ENCODE measurements at places on chromosomes 12 and 14. TPM values are rescaled to one million over a fixed set of nuclear protein-coding genes. Genes with fewer than 3 reads are reported as not detected.
A peak's percentile ranks its signal among the peaks of the same experiment; 100 is the strongest.

Gene DDX51
- total RNA-seq: 6.4 TPM

Gene NAA30
- total RNA-seq: 34.6 TPM

Gene RCOR1
- 46.9 TPM for total RNA-seq

Gene RNASE3
- total RNA-seq: not detected

Gene FSCB
- not detected for total RNA-seq

Gene SMCO2
- total RNA-seq: not detected

Gene PTCSC3
- total RNA-seq: not detected

Gene CDCA4
- 33.5 TPM for total RNA-seq

Gene TSHR
- not detected for total RNA-seq

- no peak overlapping the region for H3K4me3 ChIP-seq
- no peaks in the 10 kb centered on the region for H3K27me3 ChIP-seq
- H3K27ac ChIP-seq: no peak overlapping the region
- H3K36me3 ChIP-seq: no peaks in the 10 kb centered on the region
- no peak for DNase-seq
Observed at GRCh38 chr12:67937822-67938221, 51.4 kb upstream of the IFNG-AS1 start.

GRCh38 chr14:22296088-22296487, 292.9 kb downstream of the DAD1 start:
- no peaks in the 10 kb centered on the region for H3K36me3 ChIP-seq
- no peak for DNase-seq
- H3K27ac ChIP-seq: no peak overlapping the region
- no peaks in the 10 kb centered on the region for H3K27me3 ChIP-seq
- H3K4me1 ChIP-seq: no peaks in the 10 kb centered on the region

- H3K27ac ChIP-seq: no peak overlapping the region
- no peaks in the 10 kb centered on the region for H3K4me1 ChIP-seq
- H3K4me3 ChIP-seq: no peak overlapping the region
- DNase-seq: no peak
- no peaks in the 10 kb centered on the region for H3K27me3 ChIP-seq
- no peaks in the 10 kb centered on the region for H3K36me3 ChIP-seq
Observed at GRCh38 chr12:65532764-65533163, 254.3 kb downstream of the MSRB3 start.

- H3K27ac ChIP-seq: no peak overlapping the region
- no peak overlapping the region for H3K4me3 ChIP-seq
- DNase-seq: peak; percentile 75
- peaks cover 6% of the 10 kb centered on the region for H3K4me1 ChIP-seq
- H3K27me3 ChIP-seq: no peaks in the 10 kb centered on the region
Observed at GRCh38 chr14:64844272-64844671, 35.4 kb downstream of the SPTB start.

DNA sequence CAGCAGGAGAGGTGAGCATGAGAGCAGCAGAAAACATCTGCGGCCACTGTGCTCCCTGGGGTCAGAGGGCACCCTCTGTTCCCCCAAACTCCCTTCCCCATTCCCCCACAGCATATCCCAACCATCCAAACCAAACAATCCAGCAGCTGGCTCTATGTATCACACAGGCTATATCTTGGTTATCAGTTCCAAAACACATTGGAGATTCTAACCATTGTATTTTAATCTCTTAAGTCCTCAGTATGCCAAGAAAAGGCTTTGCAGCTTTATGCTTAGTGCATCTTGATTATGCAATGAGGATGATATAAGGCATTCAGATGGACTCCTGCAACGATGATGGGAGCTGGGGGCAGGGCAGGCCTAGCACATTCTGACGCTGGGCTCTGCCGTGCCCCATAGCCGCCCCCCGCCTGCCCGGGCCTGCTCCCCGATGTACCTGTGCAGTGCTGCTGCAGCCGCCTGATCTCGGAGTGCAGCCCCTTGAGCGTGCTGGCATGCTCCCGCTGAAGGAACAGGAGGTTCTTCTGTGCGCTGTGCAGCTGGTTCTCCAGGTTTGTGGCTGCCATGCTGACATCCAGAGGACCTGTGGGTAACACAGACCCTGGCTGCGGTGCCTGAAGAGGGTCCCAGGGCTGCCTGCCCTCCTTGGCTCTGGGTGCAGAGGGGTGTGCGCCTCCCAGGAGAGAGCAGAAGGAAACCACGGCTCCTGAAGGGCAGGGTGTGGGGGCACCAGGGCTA, 29.6 kb downstream of the CCDC92 start:
- no peak overlapping the region for H3K4me3 ChIP-seq
- H3K36me3 ChIP-seq: no peaks in the 10 kb centered on the region
- DNase-seq: no peak
- H3K4me1 ChIP-seq: no peaks in the 10 kb centered on the region
- no peak overlapping the region for H3K27ac ChIP-seq
- no peaks in the 10 kb centered on the region for H3K27me3 ChIP-seq

GRCh38 chr12:132484891-132485441, 5.0 kb upstream of the FBRSL1 start:
- H3K27me3 ChIP-seq: no peaks in the 10 kb centered on the region
- no peaks in the 10 kb centered on the region for H3K36me3 ChIP-seq
- H3K4me3 ChIP-seq: no peak overlapping the region
- DNase-seq: no peak
- H3K27ac ChIP-seq: no peak overlapping the region
- H3K4me1 ChIP-seq: peaks cover 5% of the 10 kb centered on the region

DNA sequence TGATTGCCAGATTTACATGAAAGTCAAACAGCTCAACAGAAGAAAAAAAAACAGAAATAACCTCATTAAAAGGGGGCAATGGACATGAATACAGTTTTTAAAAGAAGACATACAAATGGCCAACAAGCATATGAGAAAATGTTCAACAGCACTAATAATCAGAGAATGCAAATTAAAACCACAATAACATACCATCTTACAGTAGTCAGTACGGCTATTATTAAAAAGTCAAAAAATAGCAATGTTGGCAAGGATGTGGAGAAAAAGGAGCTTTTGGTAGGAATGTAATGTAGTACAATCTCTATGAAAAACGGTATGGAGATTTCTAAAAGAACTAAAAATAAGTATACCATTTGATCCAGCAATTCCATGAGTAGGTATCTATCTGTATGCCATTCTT, 272.1 kb downstream of the CEP128 start:
- no peak for DNase-seq
- no peak overlapping the region for H3K27ac ChIP-seq
- no peaks in the 10 kb centered on the region for H3K27me3 ChIP-seq
- no peak overlapping the region for H3K4me3 ChIP-seq
- peaks cover 15% of the 10 kb centered on the region for H3K4me1 ChIP-seq
- no peaks in the 10 kb centered on the region for H3K36me3 ChIP-seq

GRCh38 chr14:105072381-105072861, 7.2 kb upstream of the GPR132 start:
- H3K27ac ChIP-seq: no peak overlapping the region
- no peak overlapping the region for H3K4me3 ChIP-seq
- no peaks in the 10 kb centered on the region for H3K36me3 ChIP-seq
- DNase-seq: no peak
- H3K4me1 ChIP-seq: peaks cover 4% of the 10 kb centered on the region
- H3K27me3 ChIP-seq: no peaks in the 10 kb centered on the region

GRCh38 chr12:19376691-19377090, 62.6 kb upstream of the AEBP2 start:
- H3K27me3 ChIP-seq: no peaks in the 10 kb centered on the region
- peaks cover 15% of the 10 kb centered on the region for H3K36me3 ChIP-seq
- H3K27ac ChIP-seq: no peak overlapping the region
- H3K4me3 ChIP-seq: no peak overlapping the region
- H3K4me1 ChIP-seq: no peaks in the 10 kb centered on the region
- no peak for DNase-seq

GRCh38 chr14:72941286-72941985, 15.2 kb downstream of the DCAF4 start:
- no peak overlapping the region for H3K4me3 ChIP-seq
- DNase-seq: no peak
- no peaks in the 10 kb centered on the region for H3K27me3 ChIP-seq
- peaks cover 40% of the 10 kb centered on the region for H3K36me3 ChIP-seq
- no peak overlapping the region for H3K27ac ChIP-seq

DNA sequence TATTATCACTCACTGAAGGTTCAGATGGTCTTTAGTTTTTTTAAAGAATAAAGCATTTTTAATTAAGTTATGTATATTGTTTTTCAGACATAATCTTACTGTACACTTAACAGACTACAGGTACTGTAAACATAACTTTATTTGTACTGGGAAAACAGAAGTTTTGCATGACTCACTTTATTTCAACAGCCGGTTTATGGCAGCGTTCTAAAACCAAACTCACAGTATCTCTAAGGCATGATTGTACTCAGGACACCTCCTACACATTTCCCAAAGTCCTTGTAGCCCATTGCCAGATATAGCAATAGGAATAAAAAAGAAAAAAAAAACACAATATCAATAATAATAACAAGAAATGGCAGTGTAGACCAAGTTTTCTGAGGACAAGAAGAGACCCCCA, 1341.4 kb downstream of the FSCB start:
- no peaks in the 10 kb centered on the region for H3K27me3 ChIP-seq
- H3K36me3 ChIP-seq: no peaks in the 10 kb centered on the region
- DNase-seq: no peak
- H3K4me1 ChIP-seq: peaks cover 6% of the 10 kb centered on the region
- H3K27ac ChIP-seq: no peak overlapping the region

DNA sequence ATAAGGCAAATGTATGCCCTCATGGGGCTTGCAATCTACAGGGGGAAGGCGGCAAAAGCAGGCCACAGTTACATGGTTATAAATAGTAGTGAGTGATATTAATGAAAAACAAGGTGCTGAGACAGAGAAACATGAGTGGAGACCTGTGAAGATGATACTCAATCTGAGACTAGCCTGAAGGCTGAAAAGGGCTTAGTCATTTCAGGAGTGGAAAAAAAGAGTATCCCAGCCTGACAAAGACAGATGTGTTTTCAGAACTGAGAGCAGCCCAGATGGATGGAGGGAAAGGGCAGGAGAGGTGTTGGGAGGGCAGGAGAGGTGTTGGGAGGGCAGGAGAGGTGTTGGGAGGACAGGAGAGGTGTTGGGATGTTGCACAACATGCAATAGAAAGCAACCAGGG, 181.9 kb downstream of the C12orf42 start:
- DNase-seq: no peak
- no peak overlapping the region for H3K27ac ChIP-seq
- no peak overlapping the region for H3K4me3 ChIP-seq
- no peaks in the 10 kb centered on the region for H3K27me3 ChIP-seq

- no peak overlapping the region for H3K27ac ChIP-seq
- no peak overlapping the region for H3K4me3 ChIP-seq
- H3K27me3 ChIP-seq: no peaks in the 10 kb centered on the region
- no peaks in the 10 kb centered on the region for H3K36me3 ChIP-seq
- no peaks in the 10 kb centered on the region for H3K4me1 ChIP-seq
Observed at GRCh38 chr12:93297536-93297935, 80.2 kb upstream of the NUDT4 start.

- peaks cover 22% of the 10 kb centered on the region for H3K4me1 ChIP-seq
- H3K27ac ChIP-seq: no peak overlapping the region
- H3K27me3 ChIP-seq: no peaks in the 10 kb centered on the region
- no peaks in the 10 kb centered on the region for H3K36me3 ChIP-seq
- no peak overlapping the region for H3K4me3 ChIP-seq
Observed at GRCh38 chr12:122117979-122118378, 39.4 kb downstream of the MLXIP start.

DNA sequence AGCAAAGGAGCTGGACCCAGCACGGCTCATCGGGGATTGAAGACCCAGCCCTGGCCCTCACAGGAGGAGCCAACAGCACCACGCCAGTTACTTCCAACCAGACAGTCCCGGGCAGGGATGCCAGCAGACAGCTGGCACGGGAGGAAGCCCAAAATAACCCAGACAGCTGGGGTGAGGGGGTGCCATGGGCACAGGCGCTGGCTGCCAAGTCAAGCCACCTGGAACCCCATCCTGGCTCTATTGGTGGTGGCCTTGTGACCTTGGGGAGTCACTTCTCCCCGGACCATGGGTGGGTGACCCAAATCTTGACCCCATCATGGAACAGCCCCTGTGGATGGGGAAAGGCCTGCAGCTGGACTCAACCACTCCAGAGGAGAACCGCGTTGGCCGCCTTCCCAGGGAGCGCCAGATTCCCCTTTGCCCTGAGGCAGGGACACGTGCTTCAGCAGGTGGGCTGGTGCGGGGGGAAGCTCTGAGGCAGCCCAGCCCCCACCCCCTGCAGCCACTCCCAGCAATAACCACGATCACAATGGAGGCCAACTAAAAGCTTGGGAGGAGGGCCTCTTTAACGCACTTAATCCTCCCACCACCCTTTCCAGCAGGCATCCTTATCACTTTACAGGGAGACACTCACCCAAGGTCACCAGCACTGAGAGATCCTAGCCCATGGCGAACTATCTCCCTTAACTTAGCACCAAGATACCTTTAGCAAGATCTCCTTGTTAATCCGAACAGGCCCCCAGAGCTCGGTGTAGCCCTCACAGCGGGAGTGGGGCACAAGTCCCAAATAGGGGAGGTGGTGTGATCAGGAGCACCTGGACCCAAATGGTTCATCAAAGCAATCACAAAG, 4.7 kb upstream of the RHOF start:
- peak; percentile 38 for DNase-seq
- peaks cover 60% of the 10 kb centered on the region for H3K4me1 ChIP-seq
- no peaks in the 10 kb centered on the region for H3K27me3 ChIP-seq

DNA sequence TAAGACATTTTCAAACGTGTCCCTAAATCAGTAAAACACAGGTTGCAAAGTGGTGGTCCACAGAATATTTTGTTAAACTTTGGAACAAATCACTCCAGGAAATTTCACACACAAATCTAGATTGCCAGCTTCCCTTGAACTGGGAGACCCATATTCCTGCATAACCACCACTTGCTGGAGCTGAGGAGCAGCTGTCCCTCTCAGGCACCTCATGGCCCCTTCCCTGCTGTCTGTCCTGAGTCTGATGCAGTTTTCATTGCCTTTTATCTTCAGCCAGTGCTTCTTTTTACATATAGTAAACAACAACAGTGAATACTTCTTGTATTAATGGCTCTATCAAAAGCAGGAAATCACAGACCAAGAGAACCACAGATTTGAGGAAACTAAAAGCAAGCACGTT, 289.3 kb downstream of the MED13L start:
- no peaks in the 10 kb centered on the region for H3K27me3 ChIP-seq
- no peak overlapping the region for H3K27ac ChIP-seq
- H3K36me3 ChIP-seq: no peaks in the 10 kb centered on the region

GRCh38 chr14:51430633-51431032, 190.6 kb downstream of the TMX1 start:
- H3K36me3 ChIP-seq: no peaks in the 10 kb centered on the region
- peaks cover 26% of the 10 kb centered on the region for H3K4me1 ChIP-seq
- H3K4me3 ChIP-seq: no peak overlapping the region
- no peak overlapping the region for H3K27ac ChIP-seq
- H3K27me3 ChIP-seq: no peaks in the 10 kb centered on the region

- H3K4me1 ChIP-seq: peaks cover 54% of the 10 kb centered on the region
- DNase-seq: no peak
- H3K27ac ChIP-seq: no peak overlapping the region
- no peaks in the 10 kb centered on the region for H3K36me3 ChIP-seq
- H3K27me3 ChIP-seq: no peaks in the 10 kb centered on the region
Observed at GRCh38 chr14:99564256-99564925, 39.6 kb downstream of the CCDC85C start.
